CD4-positive, alpha-beta T cell treated with Interleukin-1 beta for 1 hour (primary cell): ENCODE measurements at places on chromosomes 5 and 9.

DNA sequence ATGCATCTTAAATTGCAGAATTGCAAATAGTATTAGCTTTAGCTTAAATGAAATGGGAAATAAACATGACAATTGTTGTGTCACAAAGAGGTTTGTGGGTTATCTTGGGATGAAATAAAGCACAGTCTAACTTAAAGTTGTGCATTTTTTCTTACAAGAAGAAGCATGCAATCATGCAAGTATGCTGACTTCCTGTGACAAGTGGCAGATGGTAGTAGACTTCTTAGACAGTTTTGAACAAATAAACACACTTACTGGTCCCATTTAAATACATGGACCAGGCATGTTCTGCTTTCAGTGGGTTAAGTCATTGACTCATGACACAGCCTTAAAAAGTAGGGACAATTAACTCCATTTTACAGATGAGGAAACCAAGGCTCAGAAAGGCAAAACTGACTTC lies 15.9 kb upstream of the C5orf63 start:
- no peak for DNase-seq

- no peak for DNase-seq
Measured at GRCh38 chr9:88995200-88995577, 3.9 kb downstream of the S1PR3 start.

DNA sequence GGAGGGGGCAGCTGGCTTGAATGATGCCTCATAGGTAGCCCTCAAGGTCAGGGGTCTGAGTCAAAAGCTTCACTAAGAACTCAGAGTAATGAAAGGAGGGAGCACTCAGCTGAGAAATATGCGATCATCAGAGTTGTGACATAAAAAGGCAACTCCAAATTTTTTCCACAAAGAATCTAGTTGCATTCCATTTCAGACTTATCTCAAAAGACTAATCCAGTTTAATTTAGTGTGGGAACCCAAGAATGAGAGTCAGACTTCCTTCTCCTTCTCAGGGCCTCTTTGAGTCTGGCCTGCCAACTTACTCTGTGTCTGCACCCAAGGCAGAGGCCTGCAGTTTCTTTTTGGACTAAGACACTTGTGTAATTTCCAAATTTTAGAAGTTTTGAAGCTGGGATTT lies 34.7 kb downstream of the GABRP start:
- no peak for DNase-seq

DNA sequence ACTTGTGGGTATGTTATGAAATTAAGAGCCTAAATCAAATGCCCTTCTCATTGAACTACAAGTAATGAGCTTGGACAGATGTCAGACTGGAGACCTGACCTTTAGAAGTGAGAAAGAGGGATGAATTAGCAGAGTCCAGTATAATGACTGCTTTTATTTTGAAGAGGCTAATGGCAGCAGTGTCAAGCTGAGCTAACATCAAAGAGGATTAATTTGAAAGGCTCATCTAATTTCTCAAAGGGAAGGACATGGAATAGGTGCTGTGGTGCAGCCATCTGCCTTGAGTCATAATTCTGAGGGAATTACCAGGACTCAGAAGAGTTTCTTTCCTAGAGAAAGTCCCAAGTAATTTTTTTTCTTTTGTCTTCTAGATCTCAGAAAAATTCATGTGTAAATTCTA lies 57.6 kb downstream of the FAM81B start:
- DNase-seq: no peak

DNA sequence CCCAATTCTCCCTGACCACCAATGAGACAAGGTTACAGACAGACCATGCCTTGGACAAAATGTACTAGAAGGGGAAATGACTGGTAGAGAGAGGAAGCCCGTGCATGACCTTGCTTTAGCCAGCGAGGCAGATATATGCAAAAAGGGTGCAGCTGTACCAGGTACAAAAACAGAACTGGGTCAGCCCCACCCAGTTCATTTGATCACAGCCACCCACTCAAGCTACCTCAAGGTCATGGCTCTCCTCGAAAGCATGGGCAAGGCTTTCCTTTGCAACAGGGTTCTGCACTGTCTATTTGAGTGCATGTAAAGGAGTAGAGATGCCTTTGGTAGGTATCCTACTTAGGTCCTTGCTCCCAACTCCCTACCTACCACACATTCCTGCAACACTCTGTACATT lies 33.3 kb downstream of the TLE1 start:
- no peak for DNase-seq

- DNase-seq: no peak
Measured at GRCh38 chr5:175466700-175467318, 11.6 kb upstream of the SFXN1 start.

DNA sequence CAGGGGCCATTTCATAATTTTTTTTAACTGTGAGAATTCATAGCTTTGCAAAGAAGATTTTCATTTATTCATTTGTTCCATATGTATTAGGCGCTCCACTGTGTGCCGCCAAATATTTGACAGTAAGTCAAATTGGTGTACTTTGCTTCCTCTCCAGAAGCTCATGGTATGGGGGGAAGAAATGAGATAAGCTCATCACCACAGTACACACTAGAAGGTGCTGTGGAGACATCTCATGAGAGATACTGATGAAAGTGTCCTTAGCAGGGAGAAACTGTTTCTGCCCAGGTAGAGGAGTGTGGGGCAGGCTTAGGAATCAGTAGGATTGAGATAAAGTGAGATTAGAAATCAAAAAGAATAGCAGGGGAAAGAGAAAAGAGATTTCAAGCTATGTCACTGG lies 136.2 kb downstream of the CDH6 start:
- DNase-seq: no peak

GRCh38 chr5:176748073-176748966 lies 62.0 kb upstream of the UNC5A start:
- DNase-seq: no peak

GRCh38 chr5:18195910-18196309 lies 561.6 kb downstream of the TAF11L14 start:
- DNase-seq: no peak

- peak; percentile 75 for DNase-seq
Measured at GRCh38 chr9:127899128-127899943, at the start of gene ST6GALNAC6. TSS of gene ST6GALNAC6 (minus strand) at chr9:127899603. CDS start at chr9:127897981, 1,622 bp downstream.

DNA sequence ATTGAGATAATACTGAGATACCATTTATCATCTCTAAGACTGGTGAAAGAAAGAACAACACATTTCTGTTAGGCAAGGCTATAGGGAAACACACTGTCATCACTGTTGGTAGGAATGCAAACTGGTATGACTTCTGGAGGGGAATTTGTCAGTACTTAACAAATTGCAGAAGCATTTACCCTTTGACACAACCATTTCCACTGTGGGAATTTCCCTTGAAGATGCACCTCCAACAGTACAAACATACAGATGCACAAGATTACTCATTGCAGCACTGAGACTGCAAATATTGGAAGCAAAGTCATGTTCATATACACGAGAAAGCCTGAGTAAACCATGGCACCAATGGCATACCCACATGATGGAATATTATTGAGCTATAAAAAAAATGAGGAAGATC lies 17.6 kb downstream of the GM2A start:
- no peak for DNase-seq

- no peak for DNase-seq
Measured at GRCh38 chr5:107294211-107294550, 376.6 kb downstream of the EFNA5 start.

GRCh38 chr5:148390914-148391313 lies 7.2 kb downstream of the FBXO38 start:
- no peak for DNase-seq

- DNase-seq: no peak
Measured at GRCh38 chr5:81773574-81773973, 22.7 kb upstream of the SSBP2 start.

- DNase-seq: peak; percentile 58
Measured at GRCh38 chr9:122095010-122095767, 2.1 kb upstream of the TTLL11 start.

- no peak for DNase-seq
Measured at GRCh38 chr9:708182-708550, 133.3 kb upstream of the DMRT1 start.

- no peak for DNase-seq
Measured at GRCh38 chr5:7518947-7519560, 123.1 kb downstream of the ADCY2 start.

DNA sequence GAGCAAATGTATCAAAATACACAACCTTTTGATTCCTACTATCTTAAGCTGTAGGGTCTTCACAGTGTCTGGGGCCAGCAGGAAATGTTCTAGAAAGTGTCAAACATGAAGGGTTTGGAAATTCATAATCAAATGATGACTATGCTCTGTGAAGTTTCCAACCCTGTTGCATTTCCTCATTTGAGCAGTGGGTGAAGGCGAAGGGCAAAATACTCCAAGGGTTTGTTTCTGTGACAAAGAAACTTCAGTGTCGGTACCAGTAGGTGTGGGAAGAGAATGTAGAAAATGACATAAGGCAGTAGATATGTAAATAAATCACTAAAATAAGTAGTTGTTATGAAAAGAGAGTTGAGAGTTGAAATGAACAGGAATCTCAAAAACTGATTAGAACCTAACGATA lies 576 bp downstream of the ALDOB start:
- DNase-seq: no peak

GRCh38 chr9:106074006-106074405 lies 379.7 kb downstream of the TMEM38B start:
- DNase-seq: no peak

DNA sequence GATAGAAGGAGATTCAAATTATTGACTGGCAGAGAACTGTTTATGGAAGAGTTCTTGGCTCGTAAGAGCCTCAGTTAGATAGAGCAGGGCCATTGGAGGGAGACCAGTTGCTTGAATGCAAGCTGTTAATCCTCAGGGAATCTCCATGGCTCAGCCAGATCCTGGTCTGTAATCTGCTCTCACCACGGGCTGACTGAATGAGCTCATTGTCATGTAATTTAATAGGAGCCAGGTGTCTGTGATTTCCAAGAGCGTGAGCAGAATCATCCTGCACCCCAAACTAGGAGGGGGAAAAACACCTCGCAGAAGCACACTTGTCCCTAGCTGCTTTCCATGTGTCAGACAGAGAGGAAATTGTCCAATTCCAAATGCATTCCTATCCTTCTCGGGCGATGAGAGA lies 19.1 kb upstream of the KCNMB1 start:
- DNase-seq: no peak

GRCh38 chr5:109911731-109912130 lies 222.0 kb downstream of the MAN2A1 start:
- DNase-seq: no peak

GRCh38 chr5:126810596-126811380 lies 33.9 kb downstream of the LMNB1 start:
- no peak for DNase-seq

- no peak for DNase-seq
Measured at GRCh38 chr5:14199902-14200301, 56.8 kb downstream of the TRIO start.

DNA sequence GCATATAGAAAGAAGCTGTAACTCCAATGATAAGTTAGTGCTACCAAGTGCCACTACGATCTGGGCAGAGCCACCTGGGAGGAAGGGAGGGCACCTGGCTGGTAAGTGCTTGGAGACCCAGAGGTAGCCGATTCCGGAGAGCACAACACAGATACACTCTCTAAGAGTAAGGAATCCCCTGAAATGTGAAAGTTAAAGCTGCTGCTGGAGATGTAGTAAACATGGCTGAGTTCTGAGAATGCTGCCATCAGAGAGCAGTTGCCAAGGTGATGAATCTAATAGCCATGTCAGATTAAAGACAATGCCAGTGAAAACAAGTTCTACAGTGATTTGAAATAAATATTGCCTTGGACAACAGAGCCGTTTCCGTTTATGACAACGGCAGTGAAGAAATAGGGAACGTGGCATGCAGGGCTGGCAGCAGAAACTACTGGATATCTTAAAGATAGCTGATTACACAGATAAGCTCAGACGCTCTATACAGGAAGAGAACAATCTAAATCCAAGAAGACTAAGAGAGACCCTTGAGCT lies 561.2 kb upstream of the C9orf72 start:
- no peak for DNase-seq
